ENCODE measurements at places on chromosomes 7 and 10.
A peak's percentile ranks its signal among the peaks of the same experiment; 100 is the strongest.

DNA sequence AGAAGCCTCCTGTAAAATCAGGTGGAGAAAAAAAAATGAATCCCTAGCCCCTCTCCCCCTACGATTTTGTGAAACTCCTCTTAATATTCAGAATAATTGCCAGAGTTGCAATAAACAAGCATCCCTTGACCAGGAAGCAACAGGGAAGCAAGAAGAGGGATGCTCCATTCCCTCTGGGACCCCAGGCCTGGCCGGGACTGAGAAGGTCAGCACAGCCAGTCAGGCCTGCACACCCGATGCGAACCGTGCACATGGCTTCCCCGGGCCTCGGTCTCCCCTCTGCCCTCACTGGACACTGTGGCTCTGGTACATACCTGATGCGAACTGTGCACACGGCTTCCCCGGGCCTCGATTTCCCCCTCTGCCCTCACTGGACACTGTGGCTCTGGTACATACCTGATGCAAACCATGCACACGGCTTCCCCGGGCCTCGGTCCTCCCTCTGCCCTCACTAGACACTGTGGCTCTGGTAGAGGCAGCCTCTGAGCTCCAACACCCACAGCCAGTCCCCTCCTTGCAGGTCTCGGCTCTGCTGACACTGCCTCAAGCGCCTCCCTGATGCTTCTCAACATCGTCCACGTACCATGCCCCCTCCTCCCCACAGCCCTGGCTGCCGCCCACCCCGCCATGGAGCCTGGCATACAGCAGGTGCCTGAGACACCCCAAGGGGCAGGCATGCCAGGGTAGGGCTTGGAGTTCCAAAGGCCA, 138.6 kb downstream of the DIP2C start:
- no peak for DNase-seq

- DNase-seq = no peak
Observed at GRCh38 chr10:28592953-28593352, 60.0 kb downstream of the WAC start.

GRCh38 chr7:135147899-135148721, at the start of gene TMEM140:
Gene TMEM140, plus strand, starts transcription at chr7:135148072. Its CDS starts 16,370 bp downstream, at chr7:135164442.
- DNase-seq = peak; percentile 45

DNA sequence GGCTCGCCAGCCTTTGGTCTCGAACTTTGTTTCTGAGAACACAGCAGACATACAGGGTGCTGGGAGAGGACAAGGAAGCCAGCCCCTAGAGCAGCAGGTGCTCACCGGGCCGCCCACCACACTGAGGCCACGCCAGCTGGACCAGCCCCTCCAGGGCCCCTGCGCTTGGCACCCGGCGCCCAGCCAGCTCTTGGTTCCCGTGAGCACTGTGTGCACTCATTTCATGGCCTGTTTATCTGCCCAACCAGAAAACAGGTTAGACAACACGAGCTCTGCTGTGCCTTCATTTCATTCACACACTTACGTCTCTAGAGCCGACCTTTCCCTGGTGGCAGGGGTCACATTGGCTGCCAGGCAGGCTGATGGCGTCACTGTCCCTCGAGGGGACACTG, 104.0 kb downstream of the CYTH3 start:
- DNase-seq = no peak

- no peak for DNase-seq
Observed at GRCh38 chr10:119396709-119397071, 145.8 kb downstream of the RGS10 start.

DNA sequence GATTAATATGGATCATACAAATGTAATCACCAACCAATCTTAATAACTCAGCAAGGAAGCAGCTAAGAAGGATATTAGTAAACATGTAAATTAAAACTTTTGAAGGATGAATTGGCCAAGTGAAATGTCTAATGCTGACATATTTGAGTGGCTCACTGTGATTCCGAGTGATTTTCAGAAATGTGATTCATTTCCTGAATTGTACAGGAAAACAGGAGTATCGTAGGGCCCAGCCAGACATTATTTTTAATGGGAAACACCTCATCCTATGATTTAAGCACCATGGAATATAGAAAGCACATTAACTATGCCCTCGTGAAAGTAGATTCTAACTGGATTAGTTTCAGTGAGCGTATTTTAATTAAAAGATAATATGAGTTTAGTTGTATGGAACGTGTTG, 82.3 kb downstream of the LHFPL3 start:
- no peak for DNase-seq

DNA sequence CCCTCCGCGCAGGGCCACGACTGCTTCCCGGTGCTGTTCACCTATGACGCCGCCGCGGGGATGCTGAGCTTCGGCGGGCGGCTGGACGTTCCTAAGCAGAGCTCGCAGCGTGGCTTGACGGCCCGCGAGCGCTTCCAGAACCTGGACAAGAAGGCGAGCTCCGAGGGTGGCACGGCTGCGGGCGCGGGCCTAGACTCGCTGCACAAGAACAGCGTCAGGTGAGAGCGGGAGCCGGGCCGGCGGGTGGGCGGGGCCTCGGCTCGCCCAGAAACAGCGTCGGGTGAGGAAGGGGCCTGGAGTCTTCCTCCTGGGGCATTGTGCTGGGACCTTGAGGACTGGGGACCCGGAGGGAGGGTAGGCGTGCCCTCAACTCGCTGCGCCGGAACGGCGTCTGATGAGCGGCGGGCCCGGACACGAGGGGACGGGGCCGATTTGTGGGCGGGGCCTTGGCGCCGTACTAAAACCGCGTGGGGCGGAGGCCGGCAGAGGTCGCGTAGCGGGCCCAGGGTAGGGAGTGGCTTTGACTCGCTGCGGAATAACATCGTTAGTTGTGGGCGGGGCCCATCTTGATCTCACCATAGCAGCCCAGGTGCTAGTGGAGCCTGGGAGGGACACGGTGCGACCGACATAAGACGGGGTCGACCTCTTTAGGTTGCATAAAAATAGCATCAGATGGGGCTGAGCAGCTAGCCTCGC, 15.6 kb downstream of the PDAP1 start:
- peak; percentile 69 for DNase-seq

DNA sequence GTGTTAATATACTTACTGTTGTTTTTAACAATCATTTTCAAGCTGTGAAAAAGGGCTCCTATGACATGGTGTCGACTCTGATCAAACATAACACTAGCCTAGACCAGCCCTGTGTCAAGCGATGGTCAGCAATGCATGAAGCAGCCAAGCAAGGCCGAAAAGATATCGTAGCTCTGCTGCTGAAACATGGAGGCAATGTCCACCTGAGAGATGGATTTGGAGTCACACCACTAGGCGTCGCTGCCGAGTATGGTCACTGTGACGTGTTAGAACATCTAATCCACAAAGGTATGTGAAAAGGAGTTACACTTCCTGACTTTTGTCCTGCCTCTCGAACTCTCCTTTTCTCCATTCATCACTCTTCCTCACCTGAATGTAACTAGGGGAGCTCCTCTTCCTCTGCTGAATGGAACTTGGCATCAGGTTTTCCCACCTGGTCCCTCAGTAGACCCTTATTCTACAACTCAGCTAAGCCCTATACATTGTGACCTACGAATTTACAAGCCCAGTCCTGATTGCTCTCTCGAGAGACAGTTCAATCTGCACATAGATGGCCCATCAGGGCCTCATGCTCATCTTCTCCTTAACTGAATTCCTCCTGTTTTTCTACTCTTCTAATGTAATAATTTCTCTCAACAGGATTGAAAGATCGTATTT, 23.0 kb downstream of the ASB15 start:
- peak; percentile 19 for DNase-seq
